ENCODE measurements at places on chromosomes 12 and 14.
A peak's percentile ranks its signal among the peaks of the same experiment; 100 is the strongest.

- DNase-seq = no peak
Observed at GRCh38 chr12:62933220-62933601, 1.7 kb downstream of the PPM1H start.

DNA sequence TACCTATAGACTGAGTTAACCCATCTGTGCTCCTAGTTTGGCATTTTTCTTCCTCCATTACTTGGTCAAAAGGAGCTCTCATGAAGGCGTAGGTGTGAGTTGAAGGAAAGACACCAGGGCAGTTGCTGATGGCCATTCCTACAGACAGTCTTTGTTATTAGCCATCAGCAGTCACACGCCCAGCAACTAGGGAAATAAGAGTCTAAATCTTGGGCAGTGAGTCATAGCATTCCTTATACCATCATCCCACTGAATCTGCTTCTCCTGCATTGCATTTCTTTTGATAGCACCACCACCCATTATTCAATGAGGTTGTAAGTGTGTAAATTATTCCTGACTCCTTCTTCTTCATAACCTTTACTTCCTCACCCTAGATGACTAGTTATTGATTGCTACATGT lies 150.9 kb upstream of the IGF1 start:
- no peak for DNase-seq

- no peak for DNase-seq
Observed at GRCh38 chr14:54685286-54685845, 118.4 kb downstream of the SAMD4A start.

DNA sequence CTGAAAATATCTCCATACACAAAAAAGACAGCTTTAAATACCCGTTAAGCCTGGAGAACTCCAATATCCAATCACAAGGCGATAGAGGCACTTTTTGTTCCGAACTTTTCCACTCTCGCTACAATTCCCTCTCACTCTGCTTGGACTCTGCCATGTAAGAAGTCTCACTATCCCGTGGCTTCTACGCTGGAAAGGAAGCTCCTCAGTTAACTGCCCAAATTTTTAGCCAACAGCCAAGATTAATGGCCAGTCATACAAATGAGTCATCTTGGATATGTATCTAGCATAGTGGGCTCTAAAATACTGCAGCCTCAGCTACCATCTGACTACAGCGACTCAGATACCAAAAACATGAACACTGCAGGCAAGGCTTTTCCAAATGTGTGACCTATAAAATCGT lies 45.5 kb upstream of the RERGL start:
- DNase-seq = no peak

DNA sequence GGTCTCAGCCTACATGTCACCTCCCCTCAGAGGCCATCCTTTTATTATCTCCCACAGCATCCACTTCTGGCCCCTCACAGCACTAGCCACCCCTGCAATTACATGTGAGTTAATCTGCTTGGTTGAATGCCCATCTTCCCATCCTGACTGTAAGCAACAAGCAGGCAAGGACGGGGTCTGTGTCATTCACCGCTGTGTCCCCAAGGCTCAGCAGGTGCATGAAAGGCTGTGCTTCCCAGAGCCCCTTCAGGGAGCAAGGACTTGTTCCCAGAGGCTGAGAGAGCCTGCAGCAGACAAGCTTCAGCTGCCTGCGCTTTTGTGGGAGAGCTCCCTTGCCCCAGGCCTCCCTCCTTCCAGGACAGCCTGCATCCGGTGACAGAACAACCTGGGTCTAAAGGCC lies 172.7 kb upstream of the GSC start:
- no peak for DNase-seq

DNA sequence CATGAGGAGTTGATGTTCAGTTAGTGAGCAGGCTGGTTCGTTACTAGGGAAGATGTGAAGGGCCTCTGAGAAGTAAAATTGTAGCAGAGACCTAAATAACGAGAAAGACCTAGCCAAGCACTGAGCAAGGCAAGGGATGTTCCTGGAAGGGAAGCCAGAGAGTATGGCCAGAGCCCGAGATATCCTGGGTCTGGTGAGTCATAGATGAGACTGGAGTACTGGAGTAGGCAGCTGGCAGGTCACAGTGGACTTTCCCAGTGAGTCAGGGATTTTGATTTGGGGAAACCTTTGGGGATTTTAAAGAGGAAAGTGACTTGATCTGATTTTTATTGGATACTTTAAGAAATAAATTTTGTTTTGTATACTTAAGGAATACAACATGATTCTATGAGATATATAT lies 369.0 kb downstream of the DIO2 start:
- no peak for DNase-seq

- DNase-seq = no peak
Observed at GRCh38 chr12:100672075-100672592, 98.7 kb downstream of the GAS2L3 start.

DNA sequence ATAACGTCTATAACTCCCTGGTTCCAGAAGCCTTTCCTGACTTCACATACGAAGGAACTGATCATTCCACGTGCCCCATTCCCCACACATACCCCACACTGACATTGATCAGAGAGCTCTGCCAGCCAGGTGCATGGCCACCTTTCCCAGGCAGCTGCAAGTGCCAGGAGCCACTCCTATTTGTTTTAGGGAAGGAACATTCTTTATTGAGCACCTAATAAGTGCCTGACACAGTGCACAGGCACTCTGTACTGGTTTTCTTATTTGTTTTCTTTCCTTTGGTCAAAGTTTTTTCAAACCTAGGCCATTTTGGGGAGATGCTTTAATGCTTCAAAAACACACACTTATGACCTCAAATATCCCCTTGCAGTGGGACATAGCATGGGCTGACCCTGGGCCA lies 50.0 kb downstream of the PITPNM2 start:
- no peak for DNase-seq

DNA sequence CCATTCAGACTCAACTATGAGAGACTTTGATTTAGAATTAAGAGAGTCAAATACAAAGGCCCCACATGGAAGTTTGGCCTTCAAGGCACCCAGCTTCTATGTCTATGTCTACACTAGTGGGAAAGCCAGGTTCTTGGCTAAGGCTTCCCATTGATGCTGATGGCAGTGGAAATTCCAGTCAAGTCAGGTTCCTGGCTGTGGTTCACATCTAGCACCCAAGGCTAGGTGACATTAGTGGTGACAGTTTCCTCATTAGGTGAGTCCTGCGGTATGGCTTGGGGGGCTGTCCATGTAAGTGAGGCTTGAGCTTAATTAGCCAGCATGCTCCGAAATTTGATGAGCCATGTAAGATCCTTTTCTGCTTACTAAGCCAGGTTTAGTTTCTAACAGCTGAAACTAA lies 460.9 kb downstream of the RMST start:
- DNase-seq = no peak

DNA sequence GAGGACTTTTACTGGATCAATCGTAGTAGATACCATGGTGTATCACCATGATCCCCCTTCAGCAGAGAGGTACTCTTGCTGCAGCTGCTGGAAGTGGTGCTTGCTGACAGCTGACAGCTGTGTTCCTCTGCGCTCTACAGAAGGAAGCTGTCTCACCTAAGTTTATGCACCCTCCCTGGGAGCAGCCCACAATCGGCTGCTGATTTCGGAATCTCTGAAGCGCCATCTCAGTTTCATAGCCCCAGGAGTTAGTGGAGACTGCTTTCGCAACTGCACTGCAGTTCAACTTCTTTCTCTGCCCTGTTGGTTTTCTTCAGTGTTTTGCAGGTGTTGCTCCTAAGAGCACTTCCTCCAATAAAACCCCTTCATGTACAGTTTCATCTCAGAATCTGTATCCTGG lies 237.9 kb downstream of the PAWR start:
- no peak for DNase-seq

GRCh38 chr12:49025463-49025862 lies 6.9 kb upstream of the PRKAG1 start:
- no peak for DNase-seq

GRCh38 chr12:103865151-103865730 lies 24.2 kb upstream of the NT5DC3 start:
- no peak for DNase-seq

GRCh38 chr12:60847281-60847680 lies 1251.5 kb downstream of the SLC16A7 start:
- DNase-seq = no peak

GRCh38 chr14:73884438-73885190 lies 2.0 kb upstream of the ZNF410 start:
- DNase-seq = no peak

GRCh38 chr14:77017666-77018065 lies 10.8 kb downstream of the IRF2BPL start:
- DNase-seq = no peak

- DNase-seq = peak; percentile 2
Observed at GRCh38 chr12:122646517-122647217, 56.5 kb downstream of the HCAR2 start.

GRCh38 chr12:62640910-62641448 lies 174.4 kb downstream of the MON2 start:
- no peak for DNase-seq

GRCh38 chr12:118841588-118841987 lies 139.8 kb upstream of the SRRM4 start:
- DNase-seq = no peak

DNA sequence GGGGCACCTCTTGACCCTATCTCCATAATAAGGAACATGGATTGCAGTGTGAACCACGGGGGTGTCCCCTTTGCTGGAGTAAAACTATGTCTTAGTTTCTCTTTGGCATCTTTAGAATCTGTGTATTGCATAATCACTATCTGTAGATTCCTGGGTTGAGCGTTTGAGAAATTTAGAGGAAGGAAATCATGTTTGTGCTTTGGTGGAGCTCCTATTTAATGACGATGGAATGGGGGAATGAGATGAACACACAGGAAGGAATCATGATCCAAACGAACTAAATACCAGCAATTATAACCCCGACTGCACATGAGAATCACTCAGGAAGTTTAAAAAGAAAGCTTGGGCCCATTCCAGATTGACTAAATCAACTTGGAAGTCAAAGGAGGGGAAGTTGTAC lies 1.3 kb upstream of the MYG1 start:
- DNase-seq = no peak

- no peak for DNase-seq
Observed at GRCh38 chr12:14452865-14453264, 87.4 kb downstream of the ATF7IP start.

GRCh38 chr14:58701604-58702003 lies 63.8 kb downstream of the DACT1 start:
- DNase-seq = no peak

DNA sequence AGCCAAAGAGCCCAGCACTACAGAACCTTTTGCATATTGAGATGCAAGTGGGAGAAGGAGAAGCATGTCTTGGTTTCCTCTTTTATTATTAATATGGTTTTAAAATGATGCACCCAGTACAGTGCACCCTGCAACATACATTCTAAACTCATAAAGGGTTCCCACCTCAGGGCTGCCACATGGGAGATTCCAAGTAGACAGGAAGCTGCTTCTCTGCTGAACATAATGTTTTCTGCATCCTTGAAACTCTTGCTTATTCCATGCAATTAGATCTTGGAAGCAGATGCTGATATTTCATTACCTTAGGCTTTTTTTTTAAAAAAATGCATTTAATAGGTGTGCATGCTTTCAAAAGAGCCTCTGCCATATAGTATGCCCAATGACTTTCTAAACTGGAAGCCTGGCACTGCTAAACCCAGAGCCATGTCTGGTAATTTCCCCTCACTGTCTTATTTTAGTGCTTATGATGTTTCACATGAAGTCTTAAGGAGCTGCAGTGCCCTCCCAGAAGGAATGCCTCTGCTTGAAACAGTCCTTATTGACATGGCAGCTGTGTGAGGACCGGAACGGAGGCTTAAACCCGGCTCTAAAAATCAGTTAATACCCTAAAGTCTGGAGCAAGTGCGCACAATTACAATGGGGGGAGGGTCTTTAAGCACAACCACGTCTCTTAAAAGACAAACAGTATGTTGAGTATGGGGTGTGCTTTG lies 2.0 kb upstream of the SIX1 start:
- no peak for DNase-seq

DNA sequence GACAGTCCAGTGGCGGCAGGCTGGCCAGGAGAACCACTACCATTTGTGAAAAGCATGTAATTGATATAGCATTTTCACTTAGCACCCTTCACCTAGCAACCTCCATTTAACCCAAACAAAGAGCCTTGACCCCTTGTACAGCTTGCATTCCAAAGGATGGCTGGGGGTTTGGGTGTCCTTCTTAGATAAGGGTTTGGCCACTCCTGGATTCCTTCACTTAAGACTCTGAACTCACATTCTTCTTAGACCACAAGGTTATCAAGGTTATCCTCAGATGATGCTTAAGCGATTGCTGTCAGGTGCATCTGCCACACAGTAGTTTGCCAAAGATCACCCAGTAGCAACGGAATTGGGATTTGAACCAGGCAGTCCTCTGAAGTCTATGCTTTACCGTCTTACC lies 102.8 kb downstream of the ZNF664 start:
- no peak for DNase-seq

DNA sequence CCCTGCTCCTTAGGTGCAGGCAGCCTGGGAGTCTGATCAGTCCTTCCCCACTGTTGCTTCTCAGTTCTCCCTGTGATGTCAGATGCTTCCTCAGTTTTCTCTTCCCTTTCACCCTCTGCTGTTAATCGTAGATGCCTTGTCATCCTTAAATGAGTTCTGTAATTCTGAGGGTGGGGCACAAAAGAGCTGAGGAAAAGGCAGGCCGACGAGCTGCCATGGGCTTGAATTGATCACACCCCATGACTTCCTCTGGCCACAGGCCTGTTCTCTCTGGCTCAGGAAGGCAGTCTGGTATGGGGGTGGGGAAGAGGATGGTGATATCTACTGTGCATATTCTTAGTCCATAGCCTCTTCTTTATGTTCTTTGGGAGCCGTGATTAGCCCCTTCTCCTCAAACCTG lies 5.2 kb upstream of the AP1G2 start:
- no peak for DNase-seq

GRCh38 chr12:16880864-16881285 lies 274.9 kb upstream of the LMO3 start:
- no peak for DNase-seq

DNA sequence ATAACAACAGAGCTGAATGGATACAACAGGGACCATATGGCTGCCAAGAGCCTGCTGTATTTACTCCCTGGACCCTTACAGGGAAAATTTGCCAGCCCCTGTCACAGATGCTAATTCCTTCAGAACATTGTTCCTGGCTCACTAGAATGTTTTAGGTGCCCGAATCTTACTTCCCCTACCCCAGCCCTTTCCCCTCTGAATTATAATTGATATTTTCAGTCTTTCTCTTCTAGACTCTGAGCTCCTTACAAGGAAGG lies 235.3 kb downstream of the KSR2 start:
- no peak for DNase-seq

- DNase-seq = no peak
Observed at GRCh38 chr14:71780075-71780474, 152.2 kb upstream of the RGS6 start.

DNA sequence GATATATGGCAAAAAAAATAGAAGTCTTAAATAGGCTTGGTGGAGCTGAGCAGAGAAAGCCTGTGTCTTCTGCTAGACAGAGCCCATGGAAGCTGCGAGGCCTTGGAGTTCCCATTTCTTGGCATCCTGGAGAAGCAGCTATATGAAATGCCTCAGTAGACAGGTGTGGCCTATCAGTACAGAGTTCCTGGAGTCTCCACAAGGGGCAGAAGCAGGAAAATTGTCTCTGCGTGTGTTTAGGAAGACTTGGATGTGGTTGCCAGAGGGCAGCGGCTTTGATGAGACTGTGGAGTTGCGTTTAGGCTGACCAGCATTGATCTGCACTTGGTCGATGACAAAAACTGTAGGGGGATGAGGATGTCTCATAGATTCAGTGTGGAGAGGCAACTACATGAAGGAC lies 334.5 kb upstream of the SEL1L start:
- DNase-seq = no peak

- no peak for DNase-seq
Observed at GRCh38 chr14:69077841-69078240, 75.1 kb downstream of the DCAF5 start.

- DNase-seq = no peak
Observed at GRCh38 chr14:41605550-41606281, 960 bp upstream of the LRFN5 start.

Data from stimulated activated CD8-positive, alpha-beta memory T cell treated with anti-CD3 and anti-CD28 coated beads, Interleukin-7, amount 100 ng/mL, for 1 hour (primary cell).